ENCODE measurements at places on chromosomes 4 and X.

DNA sequence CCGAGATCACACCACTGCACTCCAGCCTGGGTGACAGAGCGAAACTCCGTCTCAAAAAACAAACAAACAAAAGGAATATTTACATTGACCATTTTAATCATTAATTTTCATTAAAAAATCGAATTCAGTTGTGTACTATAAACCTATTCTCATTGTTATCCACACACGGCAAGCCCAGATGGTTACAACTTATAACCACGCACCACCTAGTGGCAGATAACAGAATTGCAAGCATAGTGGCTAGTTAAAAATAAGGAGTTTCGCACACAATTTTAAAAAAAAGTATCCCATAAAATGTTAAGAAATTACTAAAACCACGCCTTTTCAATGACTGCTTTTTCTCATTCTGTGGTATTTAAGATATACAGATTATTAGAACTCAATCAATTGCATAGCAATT, 25.4 kb downstream of the MBNL3 start:
- no peak for DNase-seq

DNA sequence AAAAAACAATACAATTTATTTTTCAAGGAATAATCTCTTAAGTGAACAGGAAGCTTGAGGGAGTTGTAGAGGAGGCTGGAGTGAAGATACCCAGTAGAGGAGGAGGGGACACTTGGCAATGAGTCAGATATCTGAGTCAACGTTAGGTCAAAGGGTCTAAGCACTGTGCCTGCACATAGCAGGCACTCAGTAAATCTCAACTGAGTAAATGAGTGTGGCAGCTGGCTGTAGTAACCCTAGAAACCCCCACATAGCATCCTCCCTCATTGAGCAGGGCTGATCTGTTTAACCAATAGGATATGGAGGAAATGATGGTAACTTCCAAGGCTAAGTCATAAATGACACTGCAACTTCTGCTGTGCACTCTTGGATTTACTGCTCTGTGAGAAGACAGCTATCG, 186.0 kb upstream of the FAM241A start:
- DNase-seq: no peak

- no peak for DNase-seq
Observed at GRCh38 chrX:120269373-120270035, 18.9 kb downstream of the ZBTB33 start.

DNA sequence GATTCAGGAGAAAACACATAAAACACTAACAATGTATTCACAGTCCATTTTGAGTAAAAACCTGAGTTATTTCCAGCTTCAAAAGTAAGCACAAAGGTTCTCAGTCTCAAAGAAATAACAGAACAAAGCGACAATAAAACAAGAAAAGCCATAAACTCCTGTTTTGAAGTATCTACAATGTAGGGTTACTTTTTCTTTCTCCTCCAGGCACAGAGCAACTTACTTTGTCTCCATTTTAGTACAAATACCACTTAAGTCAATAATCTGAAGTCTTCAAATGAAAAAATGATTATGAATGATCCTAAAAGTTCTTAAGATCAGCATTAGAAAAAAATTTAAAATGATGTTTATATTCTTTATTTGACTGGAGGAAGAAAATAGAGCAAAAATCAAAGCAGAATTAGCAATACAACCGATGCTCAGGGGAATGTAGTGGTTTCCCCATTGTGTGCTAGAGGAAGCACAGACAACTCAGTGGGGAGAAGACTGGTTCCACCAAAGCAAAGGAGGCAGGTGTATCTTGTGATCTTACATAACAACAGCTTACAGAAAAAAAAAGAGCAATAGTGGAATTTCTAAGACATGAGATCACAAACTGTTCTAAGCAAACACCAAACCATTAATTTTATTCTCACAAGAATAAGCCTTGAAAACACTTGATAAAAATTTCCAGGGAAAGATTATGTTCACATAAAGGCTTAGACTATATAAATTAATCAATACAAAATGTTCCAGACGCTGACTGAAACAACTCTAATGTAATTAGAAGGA, 35.1 kb downstream of the EPHA5 start:
- DNase-seq: no peak

DNA sequence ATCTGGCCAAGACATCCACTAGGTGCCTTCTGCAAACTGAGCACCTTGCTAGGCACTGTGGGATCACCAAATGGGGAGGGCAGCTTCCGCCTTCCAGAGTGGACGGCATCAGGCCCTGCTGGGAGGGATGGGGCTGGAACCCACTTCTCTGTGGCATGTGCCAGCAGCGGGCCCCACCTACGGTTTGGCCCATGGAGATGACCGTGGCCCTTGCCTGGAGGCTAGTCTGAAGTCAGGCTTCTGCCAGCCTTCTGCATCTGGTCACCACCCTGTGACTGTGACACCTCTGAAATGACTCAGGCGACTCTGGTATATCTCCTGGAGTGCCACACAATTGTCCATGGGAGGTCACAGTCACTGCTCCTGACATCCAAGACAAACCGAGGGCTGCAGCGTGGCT, 7.2 kb downstream of the SSR4 start:
- DNase-seq: no peak

- no peak for DNase-seq
Observed at GRCh38 chrX:70171624-70172023, 5.7 kb upstream of the DGAT2L6 start.

GRCh38 chrX:150486011-150486410, 82.4 kb upstream of the MTM1 start:
- no peak for DNase-seq

DNA sequence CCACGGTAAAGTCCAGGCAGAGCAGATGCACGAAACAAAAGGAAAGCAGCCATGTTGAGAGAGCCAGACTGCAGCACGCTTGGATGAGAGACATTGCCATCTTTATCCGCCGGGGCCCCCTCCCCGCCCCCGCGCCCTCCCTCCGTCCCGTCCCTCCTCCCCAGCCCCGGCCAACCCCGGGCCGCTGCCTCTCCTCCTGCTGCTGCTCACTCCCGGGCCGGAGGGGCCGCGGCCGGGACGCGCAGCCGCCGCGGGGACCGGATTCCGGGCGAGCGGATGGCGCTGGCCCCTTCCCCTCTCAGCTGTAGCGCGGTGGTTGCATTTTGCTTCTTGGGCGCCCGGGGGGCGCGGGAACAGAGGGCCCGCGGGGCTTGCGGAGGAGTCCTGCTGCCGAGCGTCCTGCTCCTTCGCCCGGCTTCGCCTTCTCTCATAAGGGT, 542 bp downstream of the RNF150 start:
- peak; percentile 86 for DNase-seq

DNA sequence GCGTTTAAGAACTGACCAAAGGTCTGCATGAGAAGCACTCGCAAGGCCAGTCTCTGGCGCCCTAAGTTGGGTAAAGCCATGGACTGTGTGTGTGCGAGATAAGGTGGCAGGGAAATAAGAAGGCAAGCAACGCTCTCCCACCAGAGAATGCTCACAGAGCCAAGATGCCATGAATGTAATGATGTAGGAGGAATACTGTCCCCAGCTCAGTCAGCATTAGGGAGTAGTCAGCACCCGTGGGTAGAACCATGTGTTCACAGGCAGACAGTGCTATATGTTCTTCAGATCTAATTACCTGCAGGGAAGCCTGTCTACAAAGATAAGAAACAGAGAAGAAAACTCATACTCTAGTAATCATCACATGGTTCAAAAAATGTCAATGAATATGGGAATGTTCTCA, 68.8 kb downstream of the SEC24D start:
- no peak for DNase-seq

DNA sequence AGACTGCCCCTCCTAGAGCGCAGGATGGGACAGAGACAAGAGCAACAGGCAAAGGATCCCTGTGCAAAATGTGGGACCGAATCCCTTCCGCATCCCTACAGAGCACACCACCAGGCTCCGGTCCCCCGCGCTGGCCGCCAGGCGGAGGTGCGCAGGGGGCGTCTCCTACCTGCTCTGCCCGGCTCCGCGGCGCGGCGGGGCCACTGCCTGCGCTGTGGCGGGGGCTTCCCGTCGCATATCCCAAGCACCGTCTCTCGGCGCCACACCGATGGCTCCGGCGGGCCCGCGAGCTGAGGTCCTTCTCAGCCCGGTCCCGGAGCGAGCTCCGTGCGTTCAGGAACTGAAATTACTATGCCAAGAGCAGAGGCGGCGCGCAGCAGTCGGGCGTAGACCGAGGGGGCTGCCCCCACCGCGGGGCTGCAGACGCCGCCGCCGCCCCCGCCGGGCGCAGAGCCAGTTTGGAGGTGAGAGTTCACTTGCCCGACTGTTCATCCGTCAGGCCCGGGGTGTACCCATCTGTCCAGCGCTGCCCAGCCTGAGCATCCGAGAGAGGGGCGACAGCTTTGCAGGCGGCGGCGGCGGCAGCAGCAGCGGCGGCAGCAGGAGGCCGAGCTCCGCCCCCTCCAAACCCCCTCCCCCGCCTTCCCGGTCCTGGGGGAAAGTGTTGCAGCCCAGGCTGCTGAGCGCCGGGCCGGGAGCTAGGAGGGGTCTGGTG, at the start of gene GPRIN3:
Gene GPRIN3 (minus strand): TSS at position 355 of the 715 bp plus-strand sequence. CDS start 57,690 bp downstream, outside the sequence.
- DNase-seq: peak; percentile 73

GRCh38 chr4:83320548-83320947, 14.1 kb downstream of the HPSE start:
- DNase-seq: peak; percentile 32

GRCh38 chr4:91092398-91092980, 965.3 kb downstream of the CCSER1 start:
- no peak for DNase-seq

GRCh38 chr4:141425124-141425523, 204.4 kb downstream of the ZNF330 start:
- no peak for DNase-seq

DNA sequence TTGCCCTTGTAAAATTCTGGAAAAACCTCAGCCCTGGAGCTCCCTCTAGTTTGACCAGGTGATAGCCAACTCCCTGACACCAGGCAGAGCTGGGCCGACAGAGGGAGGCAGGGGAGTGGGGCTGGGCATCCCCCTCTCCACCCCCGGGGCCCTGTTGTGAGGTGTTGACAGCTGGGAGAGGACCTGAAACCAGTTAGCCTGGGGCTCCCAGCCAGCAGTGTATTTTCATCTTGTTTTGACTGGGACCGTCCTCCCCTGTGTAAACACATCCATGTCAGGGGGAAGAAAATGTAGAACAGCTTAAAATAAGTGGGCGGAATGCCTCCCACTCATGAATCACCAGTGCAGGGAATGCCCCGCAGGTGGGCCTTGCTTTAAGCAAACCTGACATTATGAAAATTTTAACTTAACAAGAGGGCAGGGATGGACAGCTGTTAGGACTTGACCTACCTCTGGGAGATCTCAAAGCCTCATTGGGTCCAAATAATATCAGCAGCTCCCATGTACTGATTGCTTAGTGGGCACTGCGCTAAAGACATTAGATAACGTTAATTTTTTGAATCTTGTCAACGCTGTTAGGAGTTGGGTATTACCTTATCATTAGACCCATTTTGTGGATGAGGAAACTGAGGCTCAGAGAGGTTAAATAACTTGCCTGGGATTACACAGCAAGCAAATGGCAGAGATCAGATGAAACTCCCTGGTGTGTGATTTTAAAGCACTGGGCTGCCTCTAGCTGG, 45.9 kb downstream of the TSC22D3 start:
- no peak for DNase-seq

DNA sequence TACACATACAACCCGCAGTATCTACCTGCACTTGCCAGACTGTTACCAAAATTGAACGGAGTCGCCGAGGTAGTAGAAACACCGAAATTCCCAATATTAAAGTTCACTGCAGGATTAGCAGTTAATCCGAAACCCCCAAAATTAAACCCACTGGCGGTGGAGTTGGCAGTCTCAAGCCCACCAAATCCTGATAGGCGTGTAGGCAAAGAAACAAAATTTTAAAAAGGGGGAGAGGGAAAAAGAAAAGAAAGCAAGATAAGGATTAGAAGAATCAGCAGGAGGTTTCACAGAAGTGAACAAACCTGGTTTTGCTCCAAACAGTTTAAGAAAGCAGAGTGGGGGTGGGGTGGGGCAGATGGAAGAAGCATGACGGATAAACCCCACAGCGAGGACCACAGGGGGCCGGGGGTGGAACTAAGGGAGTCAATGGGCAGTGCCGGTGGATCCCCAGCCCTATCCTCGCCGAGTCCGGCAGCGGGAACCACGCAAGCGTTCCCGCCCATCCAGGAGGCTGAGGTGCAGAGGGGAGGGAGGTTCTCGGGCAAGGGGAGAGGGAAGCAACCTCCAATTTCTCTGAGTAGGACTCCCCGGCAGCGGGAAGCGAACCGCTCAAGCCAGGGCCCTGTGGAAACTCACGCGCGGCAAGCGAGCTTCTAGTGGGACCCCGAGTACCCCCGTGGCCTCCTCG, 599 bp downstream of the NUP54 start:
- DNase-seq: peak; percentile 82

DNA sequence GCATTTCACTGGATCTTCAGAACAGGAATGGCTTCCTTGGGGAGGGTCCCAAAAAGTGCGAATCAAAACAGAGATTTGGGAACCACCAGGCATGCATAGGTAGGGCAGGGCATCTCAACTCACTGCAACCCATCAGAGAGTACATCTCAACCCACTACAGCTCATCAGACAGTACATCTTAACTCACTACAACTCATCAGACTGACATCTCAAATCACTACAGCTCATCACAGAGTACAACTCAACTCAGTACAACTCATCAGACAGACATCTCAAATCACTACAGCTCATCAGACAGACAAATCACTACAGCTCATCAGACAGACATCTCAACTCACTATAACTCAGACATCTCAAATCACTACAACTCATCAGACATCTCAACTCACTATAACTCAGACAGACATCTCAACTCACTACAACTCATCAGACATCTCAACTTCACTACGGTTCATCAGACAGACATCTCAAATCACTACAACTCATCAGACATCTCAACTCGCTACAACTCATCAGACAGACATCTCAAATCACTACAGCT, 47.5 kb upstream of the CLDN34 start:
- no peak for DNase-seq

DNA sequence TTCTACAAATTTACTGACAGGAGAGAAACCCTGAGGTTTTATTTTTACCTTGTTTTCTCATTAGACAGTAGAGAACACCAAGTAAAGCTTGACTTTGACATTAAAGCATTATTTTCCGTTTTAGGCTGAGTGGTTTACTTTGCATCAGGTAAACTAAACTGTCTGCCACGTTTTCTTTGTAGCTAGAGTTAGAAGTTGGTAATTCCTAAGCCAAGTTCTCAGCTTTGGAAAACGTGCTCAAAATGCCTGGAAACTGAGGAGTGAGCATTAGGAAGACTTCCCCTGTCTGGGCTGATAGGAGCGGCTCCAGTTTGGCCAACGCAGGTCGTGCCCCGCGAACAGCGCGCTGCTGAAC, 819 bp downstream of the PDLIM3 start:
- no peak for DNase-seq

DNA sequence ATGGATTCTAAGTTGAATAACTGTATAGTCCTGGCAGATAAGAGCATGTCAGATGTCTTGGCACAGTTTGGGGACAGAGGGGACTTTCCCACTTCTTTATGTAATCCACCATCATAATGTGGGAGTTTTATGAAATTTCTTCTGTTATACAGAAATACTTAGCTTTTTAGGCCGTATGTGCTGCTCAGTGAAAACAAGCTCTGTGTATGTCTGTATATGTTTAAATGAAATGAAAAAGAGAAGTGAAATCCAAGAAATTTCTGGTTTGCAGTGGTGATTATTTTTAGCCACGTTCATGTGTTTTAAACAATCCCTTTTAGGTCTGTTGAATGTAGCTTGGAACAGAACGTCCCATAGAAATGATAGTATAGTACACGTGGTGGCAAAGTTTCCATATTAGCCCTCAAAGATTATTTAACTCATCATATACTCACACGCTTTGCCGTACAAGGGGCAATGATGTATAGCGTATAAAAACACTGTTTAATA, 41.0 kb downstream of the GAB1 start:
- no peak for DNase-seq

GRCh38 chr4:1792832-1793495, at the start of gene FGFR3:
Gene FGFR3, plus strand, starts transcription at chr4:1793293. Its CDS starts 642 bp downstream, at chr4:1793935.
- no peak for DNase-seq

GRCh38 chrX:48083212-48083611, 11.8 kb upstream of the ZNF630 start:
- DNase-seq: peak; percentile 48

Measured in right hindlimb (tissue), 1 donor.